ENCODE measurements at places on chromosomes 6 and 20. TPM values are rescaled to one million over a fixed set of nuclear protein-coding genes. Genes with fewer than 3 reads are reported as not detected.

CCN6 gene
- 3.5 TPM for polyA plus RNA-seq

GRCh38 chr20:48626226-48626937 is 201.4 kb downstream of the PREX1 start:
- DNase-seq, result no peak

GRCh38 chr20:19048995-19049501 is 163.4 kb upstream of the SLC24A3 start:
- no peak for DNase-seq

DNA sequence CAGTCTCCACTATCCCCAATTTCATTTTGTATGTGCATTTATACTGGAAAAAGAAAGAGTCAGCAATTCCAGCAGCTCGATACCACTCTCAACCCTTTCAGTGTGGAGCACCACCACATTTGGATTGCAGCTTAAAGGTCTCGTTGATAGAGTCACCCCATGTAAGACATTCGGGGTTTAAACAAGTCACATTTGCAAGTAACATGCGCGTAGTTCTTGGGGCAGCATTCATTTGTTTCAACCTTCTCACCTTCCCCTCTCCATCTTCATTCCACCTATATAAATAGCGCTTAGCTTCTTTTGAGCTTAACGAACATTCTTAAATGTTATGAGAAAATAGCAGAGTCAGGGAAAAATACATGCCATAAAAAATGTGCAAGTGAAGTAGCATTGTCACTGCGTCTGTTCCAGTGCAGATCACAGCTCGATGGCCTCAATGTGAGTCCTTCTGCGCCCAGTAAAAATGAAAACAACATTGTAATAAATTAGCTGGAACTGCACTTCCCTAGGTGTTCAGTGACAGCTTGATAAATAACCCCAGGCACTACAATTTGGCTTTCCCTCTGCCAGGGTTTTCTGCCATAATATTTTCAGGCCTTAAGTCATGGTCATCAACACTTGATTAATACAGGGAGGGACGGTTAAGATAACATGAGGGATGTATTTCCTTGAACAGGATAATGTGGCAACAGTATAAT is 737.8 kb upstream of the NRSN1 start:
- no peak for DNase-seq
